ENCODE measurements at places on chromosomes 1 and 21. TPM values are rescaled to one million over a fixed set of nuclear protein-coding genes. Genes with fewer than 3 reads are reported as not detected.

Gene DMRTA2
- 0.05 TPM for total RNA-seq

Gene MAGOH
- total RNA-seq: 28.1 TPM

Gene KCNT2
- 4.8 TPM for total RNA-seq

Gene ELAVL4
- total RNA-seq: not detected

Gene ILDR2
- not detected for total RNA-seq

Gene CAPN8
- not detected for total RNA-seq

Gene PIGK
- 78.1 TPM for total RNA-seq

Gene SLC5A9
- not detected for total RNA-seq

Gene DCST1
- total RNA-seq: not detected

Gene ARHGEF16
- 0.14 TPM for total RNA-seq

Gene DCST2
- not detected for total RNA-seq

Gene PROK1
- total RNA-seq: not detected

Gene MYOC
- total RNA-seq: not detected

Gene SLC30A2
- not detected for total RNA-seq

Gene ALX3
- total RNA-seq: not detected

Gene TNFRSF8
- total RNA-seq: not detected

Gene GJA4
- 0.09 TPM for total RNA-seq

Gene ETV3L
- total RNA-seq: not detected

Gene AK5
- 10.6 TPM for total RNA-seq

Gene PPIAL4G
- not detected for total RNA-seq

Gene NBPF10
- total RNA-seq: 7.2 TPM

Gene CFAP141
- not detected for total RNA-seq

Gene YARS1
- 148 TPM for total RNA-seq

Gene FMO1
- not detected for total RNA-seq

Gene SFN
- total RNA-seq: 0.14 TPM

All from smooth muscle cell of the umbilical artery (primary cell).